HuH-7.5 (cell line): ENCODE measurements at places on chromosomes 5 and 9.

- DNase-seq = no peak
Observed at GRCh38 chr5:171242521-171242920, 66.5 kb upstream of the TLX3 start.

DNA sequence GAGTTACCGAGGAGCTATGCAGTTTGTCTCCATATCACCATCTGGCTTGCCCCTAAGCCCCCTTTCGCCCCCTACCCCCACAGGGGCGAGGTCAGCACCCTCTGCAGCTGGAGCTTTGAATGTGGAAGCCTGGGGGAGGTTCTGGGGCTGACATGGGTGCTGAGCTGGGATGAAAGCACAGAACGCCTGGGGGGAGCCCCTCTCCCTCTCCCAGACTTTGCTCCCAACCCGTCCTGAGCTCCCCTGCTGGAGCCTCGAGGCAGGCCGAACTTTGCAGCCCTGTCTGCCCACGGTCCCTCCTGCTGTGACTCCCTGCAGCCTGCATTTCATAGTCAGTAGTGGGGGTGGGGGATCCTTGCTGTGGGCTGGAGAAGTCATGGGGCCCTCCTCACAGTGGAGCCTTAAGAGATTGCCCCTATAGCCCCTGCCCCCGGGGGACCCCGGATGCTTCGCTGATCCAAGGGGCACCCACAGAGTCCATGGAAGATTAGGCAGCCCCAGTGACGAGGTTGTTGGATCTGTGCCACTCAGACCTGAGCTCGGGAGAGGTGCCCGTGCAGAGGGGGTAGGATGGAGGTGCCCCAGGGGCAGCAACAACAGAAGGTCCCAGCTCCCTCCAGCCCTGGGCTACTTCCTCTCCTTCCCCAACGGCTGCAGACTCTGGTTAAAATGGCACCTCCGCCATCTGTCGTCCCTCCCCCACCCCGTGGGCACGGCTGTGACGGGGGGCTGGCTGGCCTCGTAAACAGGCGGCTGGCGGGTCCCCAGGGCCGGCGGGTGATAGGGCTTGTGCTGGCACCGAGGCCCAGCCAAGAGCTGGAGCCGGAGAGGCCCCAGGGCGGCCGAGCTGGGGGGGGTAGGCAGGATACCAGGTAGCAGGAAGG, 162.0 kb downstream of the C9orf50 start:
- no peak for DNase-seq

DNA sequence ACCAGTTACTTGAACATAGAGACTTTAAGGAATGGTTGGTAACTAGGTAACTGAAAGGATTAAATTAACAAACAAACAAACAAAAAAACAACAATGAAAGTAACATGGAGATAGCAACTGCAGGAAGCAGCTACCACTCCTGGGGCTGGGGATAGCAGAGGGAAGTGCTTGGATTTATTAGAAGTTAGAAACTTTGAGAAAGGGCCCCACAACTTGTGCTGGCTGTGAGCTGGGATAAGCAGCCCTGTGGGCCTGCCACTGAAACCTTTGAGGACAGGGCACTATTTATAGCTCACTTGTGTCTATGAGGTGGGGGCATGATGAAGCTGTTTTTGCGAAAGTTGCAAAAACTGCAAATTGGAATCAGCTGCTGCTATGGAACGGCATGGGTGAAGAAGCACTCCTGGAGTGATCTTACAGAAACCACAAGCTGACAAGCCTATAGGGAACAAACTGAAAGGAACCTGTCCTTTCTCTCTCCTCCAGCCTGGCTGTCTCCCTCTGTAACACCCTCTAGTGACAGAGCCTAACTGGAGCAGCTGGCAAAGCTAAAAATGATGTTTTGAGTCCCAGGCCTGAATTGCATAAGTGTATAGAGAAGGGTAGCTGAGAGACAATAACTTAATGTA, 91.4 kb upstream of the RANBP6 start:
- peak; percentile 35 for DNase-seq

- no peak for DNase-seq
Observed at GRCh38 chr5:21806271-21806670, 1046.9 kb downstream of the CDH12 start.

- DNase-seq = no peak
Observed at GRCh38 chr5:149869411-149869821, 75.2 kb downstream of the PDE6A start.

- DNase-seq = no peak
Observed at GRCh38 chr5:10348258-10348657, 5.2 kb upstream of the MARCHF6 start.

GRCh38 chr5:170235876-170236864, 3.4 kb downstream of the C5orf58 start:
- DNase-seq = no peak

DNA sequence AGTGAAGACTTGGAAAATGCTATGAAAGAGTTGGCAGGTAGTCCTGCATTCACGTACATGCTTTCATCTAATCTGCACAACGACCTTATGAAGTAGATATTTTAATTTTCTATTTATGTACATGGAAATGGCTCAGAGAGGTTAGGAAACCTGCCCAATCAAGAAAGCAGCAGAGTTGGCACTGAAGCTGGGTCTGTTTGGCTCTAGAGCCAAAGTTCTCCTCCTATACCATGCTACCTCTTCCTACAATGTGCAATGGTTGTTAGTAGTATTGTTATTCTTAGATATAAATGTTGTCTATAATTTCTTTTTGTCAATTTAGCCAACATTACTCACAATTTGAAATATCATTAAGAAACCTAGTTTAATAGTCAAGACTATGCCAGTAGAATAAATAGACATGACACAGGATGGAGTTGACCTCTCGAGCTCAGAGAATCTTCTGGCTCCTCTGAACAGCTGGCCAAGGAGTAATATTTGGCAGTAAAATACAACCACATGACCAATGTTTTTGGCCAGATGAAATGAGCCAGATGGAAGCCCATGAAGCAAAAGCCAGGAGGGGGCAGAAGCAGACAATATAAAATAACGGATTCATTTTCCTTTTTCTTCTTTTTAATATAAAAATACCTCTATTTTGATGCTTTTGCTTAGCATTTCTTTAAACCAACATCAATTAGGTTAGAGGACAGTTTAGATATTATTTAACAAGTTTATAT, 542.3 kb downstream of the PDE4D start:
- DNase-seq = no peak
